ENCODE measurements at places on chromosomes 2 and 18. TPM values are rescaled to one million over a fixed set of nuclear protein-coding genes. Genes with fewer than 3 reads are reported as not detected.
A peak's percentile ranks its signal among the peaks of the same experiment; 100 is the strongest.

GRCh38 chr18:74478880-74479279 is 17.3 kb upstream of the CNDP2 start:
- H3K27me3 ChIP-seq: no peaks in the 10 kb centered on the region
- H3K4me3 ChIP-seq: no peak overlapping the region
- DNase-seq: no peak
- H3K4me1 ChIP-seq: no peaks in the 10 kb centered on the region

- no peaks in the 10 kb centered on the region for H3K4me1 ChIP-seq
- H3K4me3 ChIP-seq: no peak overlapping the region
- no peak for DNase-seq
- H3K36me3 ChIP-seq: no peaks in the 10 kb centered on the region
- no peak overlapping the region for H3K27ac ChIP-seq
- no peaks in the 10 kb centered on the region for H3K27me3 ChIP-seq
Observed at GRCh38 chr18:72908181-72908580, 40.4 kb upstream of the NETO1 start.

DNA sequence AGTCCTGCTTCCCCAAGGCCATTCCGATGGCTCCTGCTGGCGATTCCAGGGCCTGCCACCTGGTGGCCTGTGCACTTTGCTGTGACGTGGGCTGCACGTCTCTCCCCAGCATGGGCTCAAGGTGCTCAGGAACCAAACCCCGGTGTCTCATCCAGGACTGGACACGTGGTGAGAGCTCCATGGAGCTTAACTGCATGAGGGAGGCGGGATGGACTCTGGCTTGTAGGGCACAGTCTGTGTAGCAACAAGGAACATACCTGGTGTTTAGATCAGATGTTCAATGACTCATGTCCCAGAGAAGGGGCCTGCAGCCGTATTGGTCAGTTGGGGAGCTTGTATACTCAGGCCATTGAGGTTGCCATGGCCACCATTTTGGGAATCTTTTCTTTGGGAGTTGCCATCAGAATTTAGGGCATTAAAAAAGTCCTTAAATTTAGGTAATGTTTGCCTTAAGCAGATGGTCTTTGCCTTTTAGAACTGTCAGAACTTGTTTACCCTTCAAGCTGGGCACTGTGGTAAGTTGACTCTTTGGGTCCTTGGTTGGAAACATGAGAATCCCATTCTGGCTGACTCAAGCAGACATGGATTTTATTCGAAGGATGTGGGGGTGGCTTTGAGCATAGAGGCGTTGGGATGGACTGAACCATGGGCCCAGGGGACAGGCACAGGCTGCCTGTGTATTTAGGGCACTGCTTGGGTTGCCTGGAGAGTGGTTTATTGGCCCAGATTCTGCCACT is 21.0 kb downstream of the AGAP1 start:
- H3K4me1 ChIP-seq: peaks cover 14% of the 10 kb centered on the region
- H3K27ac ChIP-seq: no peak overlapping the region
- H3K36me3 ChIP-seq: no peaks in the 10 kb centered on the region

MEP1B gene
- total RNA-seq: not detected

C2orf66 gene
- 0.27 TPM for total RNA-seq

VIL1 gene
- total RNA-seq: not detected

DNA sequence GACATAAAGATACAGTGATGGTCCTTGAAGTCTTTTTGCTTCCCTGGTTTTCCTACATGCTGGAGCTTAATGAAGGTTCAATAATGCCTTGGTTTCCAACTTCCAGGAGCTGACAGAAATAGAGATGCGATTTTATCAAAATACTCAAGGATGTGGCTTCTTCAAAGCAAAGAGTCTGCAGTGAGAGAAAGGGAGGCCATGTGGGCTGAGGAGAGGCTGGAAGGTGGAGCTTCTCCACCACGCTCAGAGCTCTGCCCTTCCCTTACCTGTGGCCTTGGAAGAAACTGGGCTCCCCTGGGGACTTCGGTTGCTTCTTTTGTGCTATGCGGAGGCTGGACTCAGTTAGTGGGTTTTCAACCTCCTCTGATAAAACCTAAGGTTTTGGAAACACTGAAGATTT is 175.0 kb upstream of the APCDD1 start:
- no peak overlapping the region for H3K27ac ChIP-seq
- no peak for DNase-seq
- H3K36me3 ChIP-seq: no peaks in the 10 kb centered on the region
- H3K4me3 ChIP-seq: no peak overlapping the region
- H3K4me1 ChIP-seq: no peaks in the 10 kb centered on the region
- peaks cover 6% of the 10 kb centered on the region for H3K27me3 ChIP-seq

EGR4 gene
- not detected for total RNA-seq

DNA sequence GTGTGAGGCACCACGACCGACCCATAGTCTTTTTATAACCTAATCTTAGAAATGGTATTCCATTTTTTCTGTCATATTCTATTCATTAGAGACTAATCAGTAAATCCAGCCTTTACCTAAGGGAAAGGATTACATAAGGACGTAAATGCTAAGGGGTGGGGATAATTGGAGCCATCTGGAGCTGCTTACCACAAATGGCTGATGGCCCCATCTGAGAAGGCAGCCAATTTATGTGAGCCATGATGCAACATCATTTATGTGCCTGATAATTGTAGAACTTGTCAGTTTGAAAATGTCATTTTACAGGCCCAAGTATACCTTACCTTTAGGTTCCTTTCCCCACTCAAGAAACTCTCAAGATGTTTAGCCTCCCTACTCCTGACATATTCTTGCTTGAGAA is 44.0 kb downstream of the ARHGEF33 start:
- H3K4me1 ChIP-seq: no peaks in the 10 kb centered on the region
- H3K27ac ChIP-seq: no peak overlapping the region
- no peaks in the 10 kb centered on the region for H3K36me3 ChIP-seq
- H3K27me3 ChIP-seq: no peaks in the 10 kb centered on the region

TBR1 gene
- total RNA-seq: 0.09 TPM

GRCh38 chr18:77733292-77733903 is 483.8 kb downstream of the GALR1 start:
- DNase-seq: no peak
- no peaks in the 10 kb centered on the region for H3K27me3 ChIP-seq
- no peak overlapping the region for H3K27ac ChIP-seq
- H3K4me3 ChIP-seq: no peak overlapping the region

- no peaks in the 10 kb centered on the region for H3K27me3 ChIP-seq
- H3K4me3 ChIP-seq: no peak overlapping the region
- no peaks in the 10 kb centered on the region for H3K36me3 ChIP-seq
- peaks cover 5% of the 10 kb centered on the region for H3K4me1 ChIP-seq
Observed at GRCh38 chr2:61009355-61009754, 8.2 kb upstream of the PEX13 start.

- peaks cover 10% of the 10 kb centered on the region for H3K4me1 ChIP-seq
- no peak overlapping the region for H3K27ac ChIP-seq
- no peak for DNase-seq
- no peak overlapping the region for H3K4me3 ChIP-seq
- no peaks in the 10 kb centered on the region for H3K27me3 ChIP-seq
- H3K36me3 ChIP-seq: no peaks in the 10 kb centered on the region
Observed at GRCh38 chr18:28903306-28903705, 726.4 kb upstream of the CDH2 start.

IL1RL1 gene
- total RNA-seq: 44.0 TPM

DNA sequence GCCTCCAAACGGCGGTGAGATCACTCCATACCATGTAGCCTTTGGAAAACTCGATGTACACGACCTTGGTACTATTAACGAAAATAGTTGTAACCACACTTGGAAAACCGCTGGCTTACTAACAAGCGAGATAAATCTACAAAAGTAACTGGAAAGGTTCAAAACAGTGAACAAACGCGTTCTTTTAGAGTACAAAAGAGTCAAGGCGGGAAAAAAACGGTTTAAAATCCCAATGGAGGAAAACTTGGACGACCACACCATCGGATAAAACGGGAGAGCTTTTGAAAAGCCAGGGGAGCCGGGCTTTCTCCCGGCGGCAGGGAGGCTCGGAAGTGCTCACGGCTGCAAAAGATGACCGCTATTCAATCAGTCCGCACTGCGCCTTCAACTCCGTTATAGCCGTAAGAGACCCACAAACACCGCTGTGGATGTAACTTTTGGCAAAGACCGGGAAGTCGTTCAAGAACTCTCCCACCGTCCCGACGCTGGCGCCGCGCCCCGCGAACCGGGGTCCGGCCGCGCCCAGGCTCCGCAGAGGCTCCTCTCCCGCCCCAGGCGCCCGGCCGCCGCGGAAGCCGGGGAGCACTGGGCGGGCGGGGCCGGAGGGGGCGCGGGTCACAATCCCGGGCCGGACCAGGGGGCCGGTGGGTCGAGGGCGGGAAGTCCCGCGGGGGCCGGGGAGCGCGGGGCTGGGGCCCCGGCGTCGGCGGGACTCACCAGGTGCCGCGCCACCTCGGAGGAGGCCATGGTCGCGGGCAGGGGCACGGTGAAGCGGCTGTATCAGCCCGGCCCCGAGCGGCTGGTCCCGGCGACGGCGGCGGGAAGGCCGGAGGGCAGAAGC is 465 bp downstream of the SEPTIN10 start:
- DNase-seq: peak; percentile 72
- H3K4me1 ChIP-seq: peaks cover 47% of the 10 kb centered on the region
- H3K36me3 ChIP-seq: no peaks in the 10 kb centered on the region
- peak overlapping the region; percentile 81 for H3K4me3 ChIP-seq

GRCh38 chr2:120490091-120490798 is 144.3 kb downstream of the INHBB start:
- H3K4me1 ChIP-seq: no peaks in the 10 kb centered on the region
- no peaks in the 10 kb centered on the region for H3K27me3 ChIP-seq
- DNase-seq: no peak
- no peaks in the 10 kb centered on the region for H3K36me3 ChIP-seq

DNA sequence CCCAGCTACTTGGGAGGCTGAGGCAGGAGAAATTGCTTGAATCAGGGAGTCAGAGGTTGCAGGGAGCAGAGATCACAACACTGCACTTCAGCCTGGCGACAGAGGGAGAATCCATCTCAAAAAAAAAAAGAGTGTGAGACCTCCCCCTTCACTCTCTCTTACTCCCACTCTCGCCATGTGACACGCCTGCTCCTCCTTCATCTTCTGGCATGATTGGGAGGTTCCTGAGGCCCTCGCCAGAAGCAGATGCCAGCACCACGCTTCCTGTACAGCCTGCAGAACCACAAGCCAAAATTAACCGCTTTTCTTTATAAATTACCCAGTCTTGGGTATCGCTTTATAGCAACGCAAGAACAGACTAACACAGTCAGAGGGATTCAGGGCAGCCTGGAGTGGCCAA is 66.3 kb upstream of the CREB1 start:
- H3K36me3 ChIP-seq: no peaks in the 10 kb centered on the region
- no peaks in the 10 kb centered on the region for H3K4me1 ChIP-seq
- no peaks in the 10 kb centered on the region for H3K27me3 ChIP-seq
- DNase-seq: no peak
- H3K4me3 ChIP-seq: no peak overlapping the region
- H3K27ac ChIP-seq: no peak overlapping the region

DCAF17 gene
- total RNA-seq: 14.9 TPM

DNA sequence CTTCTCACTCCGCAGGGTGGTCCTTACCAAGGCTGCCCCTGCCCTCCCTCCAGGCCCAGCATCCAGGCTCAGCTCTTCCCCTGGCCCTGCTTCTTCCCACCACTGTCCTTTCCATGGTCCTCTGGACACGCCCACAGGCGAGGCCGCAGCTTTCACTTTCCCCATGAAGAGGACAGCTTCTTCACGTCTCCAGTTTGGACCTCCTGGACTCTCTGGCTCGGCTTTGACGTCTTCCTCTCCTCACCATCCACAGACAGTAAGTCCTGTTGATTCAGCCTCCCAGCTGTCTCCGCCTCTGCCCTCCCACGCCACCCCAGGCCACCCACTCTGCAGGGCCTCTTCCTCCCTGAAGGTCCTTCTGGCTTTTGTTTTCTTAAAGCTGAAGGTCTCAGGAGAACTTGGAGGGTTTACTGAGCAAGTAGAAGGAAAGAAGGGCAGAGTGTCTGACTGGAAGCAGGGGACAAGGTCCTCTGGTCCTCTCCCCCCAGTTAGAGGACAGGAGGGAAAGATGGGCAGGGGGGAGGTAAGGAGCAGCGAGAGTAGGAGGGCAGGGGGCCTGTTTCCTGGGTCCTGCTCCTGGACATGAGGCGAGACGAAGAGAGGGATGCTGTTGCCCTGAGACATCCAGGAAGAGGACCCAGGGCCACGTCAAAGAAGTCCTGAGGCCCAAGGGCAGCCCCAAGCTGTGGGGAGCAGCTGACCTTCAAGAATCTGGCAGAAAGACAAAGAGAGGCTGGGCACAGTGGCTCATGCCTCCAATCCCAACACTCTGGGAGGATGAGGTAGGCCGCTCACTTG is 24.7 kb upstream of the NMUR1 start:
- no peak overlapping the region for H3K4me3 ChIP-seq
- no peaks in the 10 kb centered on the region for H3K27me3 ChIP-seq
- no peaks in the 10 kb centered on the region for H3K36me3 ChIP-seq
- peak; percentile 42 for DNase-seq
- H3K4me1 ChIP-seq: peaks cover 5% of the 10 kb centered on the region
- no peak overlapping the region for H3K27ac ChIP-seq

HAT1 gene
- 50.3 TPM for total RNA-seq

GRCh38 chr2:96801786-96802595 is 14.1 kb upstream of the CNNM3 start:
- no peaks in the 10 kb centered on the region for H3K4me1 ChIP-seq
- no peak overlapping the region for H3K4me3 ChIP-seq
- H3K27me3 ChIP-seq: no peaks in the 10 kb centered on the region
- no peaks in the 10 kb centered on the region for H3K36me3 ChIP-seq

DNA sequence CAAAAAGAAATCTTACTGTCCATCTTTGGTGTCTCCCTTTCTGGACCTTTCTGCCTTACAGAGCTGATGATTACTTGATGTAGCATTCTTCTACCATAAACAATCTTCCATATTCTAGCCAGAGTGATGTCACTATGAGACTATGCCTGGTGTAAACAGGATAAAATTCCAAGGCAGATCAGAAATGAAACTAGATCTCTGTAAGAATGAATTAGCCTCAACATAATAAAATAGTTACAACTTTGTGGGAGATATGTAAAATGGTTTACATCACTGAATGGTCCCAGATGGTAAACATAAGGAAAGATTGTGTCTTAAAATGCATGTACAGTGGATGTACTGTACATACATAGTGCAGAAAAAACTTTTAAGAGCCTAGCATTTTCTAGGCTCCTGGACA is 112.3 kb upstream of the ZNF521 start:
- DNase-seq: no peak
- no peaks in the 10 kb centered on the region for H3K36me3 ChIP-seq
- H3K4me3 ChIP-seq: no peak overlapping the region
- H3K27me3 ChIP-seq: peaks cover 8% of the 10 kb centered on the region
- peaks cover 4% of the 10 kb centered on the region for H3K4me1 ChIP-seq

Data from endothelial cell of umbilical vein (primary cell).